Activated CD4-positive, alpha-beta memory T cell treated with anti-CD3 and anti-CD28 coated beads for 36 hours (primary cell): ENCODE measurements at places on chromosomes 11 and 22.

DNA sequence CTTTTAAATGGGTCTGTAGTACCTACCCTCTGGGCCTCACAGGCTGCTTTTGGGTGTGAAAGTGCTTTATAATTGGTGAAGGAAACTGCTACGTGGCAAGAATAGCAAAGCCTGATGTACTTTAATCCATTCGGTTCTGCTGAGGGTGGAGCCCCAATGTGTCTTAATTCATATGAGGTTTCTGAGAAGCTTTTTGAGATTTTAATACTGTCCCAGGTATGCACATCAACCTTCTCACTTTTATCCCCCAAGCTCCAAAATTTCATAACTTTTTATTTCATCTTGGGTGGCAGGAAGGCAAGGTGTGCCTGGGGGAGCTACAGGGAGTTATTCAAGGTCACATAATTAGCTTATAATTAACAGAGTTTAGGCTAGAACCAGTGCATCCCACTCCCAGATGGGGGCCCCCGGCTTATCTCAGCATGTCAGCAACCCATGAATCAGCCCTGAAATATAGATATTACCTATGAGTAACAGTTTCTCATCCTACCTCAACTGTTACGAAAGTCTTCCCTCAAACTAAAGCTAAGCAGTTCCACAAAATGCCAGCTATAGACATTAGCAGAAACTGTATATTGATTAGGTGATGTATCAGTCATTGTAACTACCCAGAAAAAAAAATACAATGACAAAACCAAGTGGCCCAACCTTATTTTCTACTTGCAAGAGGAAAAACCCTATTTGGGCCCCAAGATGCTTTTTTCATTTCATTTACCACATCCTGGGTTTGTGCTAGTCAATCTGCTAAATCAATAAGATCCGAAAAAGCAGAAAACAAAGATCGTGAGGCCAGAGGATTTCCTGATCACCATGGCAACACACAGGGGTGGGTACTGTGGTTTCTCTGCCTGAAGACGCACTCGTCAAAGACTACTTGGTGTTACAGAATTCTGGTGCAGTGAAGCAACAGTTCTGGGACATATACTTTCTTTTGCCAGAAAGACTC, 26.7 kb downstream of the CD44 start:
- DNase-seq, result peak; percentile 95
- H3K4me1 ChIP-seq, result peaks cover 99% of the 10 kb centered on the region
- peak overlapping the region; percentile 71 for H3K4me3 ChIP-seq
- peaks cover 18% of the 10 kb centered on the region for H3K36me3 ChIP-seq
- H3K27me3 ChIP-seq, result no peaks in the 10 kb centered on the region
- peak overlapping the region; percentile 99 for H3K27ac ChIP-seq

DNA sequence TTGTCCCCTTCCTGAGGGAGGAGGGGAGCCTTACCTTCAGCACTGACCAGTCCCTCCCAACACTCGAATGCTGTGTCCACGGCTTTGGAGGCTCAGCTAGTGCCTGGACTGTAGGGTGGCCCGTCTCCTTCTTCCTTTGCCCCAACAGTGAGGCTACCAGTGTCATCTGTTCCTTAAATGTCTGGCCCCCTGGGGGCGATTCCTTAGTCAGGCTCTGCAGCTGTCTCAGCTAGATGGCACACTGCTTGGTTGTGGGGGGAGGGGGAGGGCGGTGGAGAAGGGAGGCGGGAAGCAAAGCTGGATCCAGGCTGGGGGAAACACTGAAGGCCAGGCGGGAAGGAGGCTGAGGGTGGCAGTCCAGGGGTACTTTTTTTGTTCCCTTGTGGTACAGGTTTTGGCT, at the start of gene IGSF22:
Gene IGSF22 (minus strand): TSS at position 149 of the 400 bp plus-strand sequence. CDS start 1,952 bp downstream, outside the sequence.
- H3K4me3 ChIP-seq, result no peak within 1 kb of the TSS
- no peaks in the 10 kb centered on the region for H3K27me3 ChIP-seq
- no peaks in the 10 kb centered on the region for H3K36me3 ChIP-seq
- H3K27ac ChIP-seq, result no peak within 1 kb of the TSS
- DNase-seq, result no peak

DNA sequence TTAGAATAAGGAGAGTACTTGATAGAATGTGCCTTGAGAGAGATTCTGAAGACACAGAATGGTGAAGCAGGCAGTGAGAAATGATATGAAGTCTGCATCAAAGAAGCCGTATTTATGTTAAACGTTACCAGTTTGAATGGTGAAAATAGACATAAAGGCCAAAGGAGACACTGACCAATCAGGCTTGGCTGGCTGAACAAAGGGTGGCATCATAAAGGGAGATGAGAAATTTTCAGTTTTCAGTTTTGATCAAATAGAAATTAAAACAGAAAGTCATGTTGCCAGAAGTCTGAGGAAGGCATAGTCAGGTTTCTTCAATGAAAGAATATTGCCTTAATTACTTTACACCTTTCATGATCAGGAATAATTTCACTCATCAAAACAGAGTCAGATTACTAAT, 6.6 kb downstream of the OR51F1 start:
- peaks cover 2% of the 10 kb centered on the region for H3K4me1 ChIP-seq
- DNase-seq, result no peak
- H3K27me3 ChIP-seq, result peaks cover 2% of the 10 kb centered on the region
- H3K4me3 ChIP-seq, result no peak overlapping the region
- H3K27ac ChIP-seq, result no peak overlapping the region

DNA sequence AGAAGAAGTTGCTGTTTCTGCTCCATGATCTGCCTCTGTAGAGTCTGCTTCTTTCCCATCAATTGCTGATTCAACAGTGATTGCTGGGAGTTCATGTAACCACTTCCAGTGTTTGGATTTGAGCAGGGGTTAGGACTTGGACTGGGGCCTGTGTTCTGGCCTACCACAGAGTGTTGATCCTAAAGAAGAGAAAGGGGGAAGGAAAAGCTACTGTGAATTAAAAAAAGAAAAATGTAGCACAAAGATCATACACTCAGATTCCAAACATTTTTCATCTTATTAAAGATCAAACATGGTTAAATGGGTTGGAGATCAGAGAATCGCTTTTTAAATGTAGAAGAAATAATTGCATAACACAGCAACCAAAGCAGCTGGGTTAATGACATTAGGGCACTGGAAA, 67.6 kb upstream of the MTMR2 start:
- H3K36me3 ChIP-seq, result peaks cover 30% of the 10 kb centered on the region
- no peak overlapping the region for H3K4me3 ChIP-seq
- H3K4me1 ChIP-seq, result peaks cover 6% of the 10 kb centered on the region
- DNase-seq, result no peak

- H3K4me1 ChIP-seq, result peaks cover 36% of the 10 kb centered on the region
- DNase-seq, result no peak
- no peaks in the 10 kb centered on the region for H3K27me3 ChIP-seq
- H3K27ac ChIP-seq, result no peak overlapping the region
- H3K36me3 ChIP-seq, result no peaks in the 10 kb centered on the region
- no peak overlapping the region for H3K4me3 ChIP-seq
Measured at GRCh38 chr22:20240447-20240764, 27.7 kb downstream of the RTN4R start.

GRCh38 chr22:17350292-17350691, 19.0 kb upstream of the CECR2 start:
- no peak for DNase-seq
- H3K27ac ChIP-seq, result no peak overlapping the region
- peaks cover 10% of the 10 kb centered on the region for H3K27me3 ChIP-seq
- H3K4me1 ChIP-seq, result no peaks in the 10 kb centered on the region

DNA sequence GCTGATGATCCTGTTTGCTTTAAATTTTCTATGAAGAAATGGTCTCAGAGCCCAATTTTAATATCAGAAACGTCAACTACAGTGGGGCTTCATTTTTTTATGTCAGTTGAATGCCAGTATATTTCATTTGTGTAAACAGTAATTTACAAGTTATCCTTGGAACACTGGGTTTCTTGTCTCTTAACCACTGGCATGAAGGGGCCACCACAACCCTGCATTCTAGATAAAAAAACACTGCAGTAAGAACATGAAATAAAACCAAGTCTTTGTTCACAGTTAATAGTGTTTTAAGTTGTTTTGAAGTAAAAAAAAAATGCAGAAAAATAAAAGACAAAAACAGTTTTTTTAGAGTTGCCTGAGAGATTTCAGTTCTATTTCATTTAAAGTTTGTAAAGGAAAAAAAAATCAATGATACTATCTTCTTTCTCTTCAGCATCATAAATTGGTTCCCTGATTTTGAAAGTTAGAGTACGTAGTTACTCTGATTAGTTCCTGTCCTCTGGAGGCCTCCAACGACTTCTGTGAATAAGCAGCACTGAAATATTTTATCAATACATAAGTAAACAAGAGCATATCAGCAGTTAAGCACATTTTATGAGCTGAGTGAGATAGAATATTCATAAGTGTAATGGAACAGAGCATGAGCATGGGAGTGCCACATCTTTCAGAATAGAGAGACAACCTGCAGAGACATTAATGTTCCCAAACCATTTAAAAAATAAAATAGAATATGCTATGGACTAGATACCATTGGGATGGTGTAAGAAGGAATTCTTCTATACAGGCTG, 7.8 kb upstream of the DDI1 start:
- no peaks in the 10 kb centered on the region for H3K36me3 ChIP-seq
- H3K4me3 ChIP-seq, result no peak overlapping the region
- DNase-seq, result no peak
- no peak overlapping the region for H3K27ac ChIP-seq
- no peaks in the 10 kb centered on the region for H3K4me1 ChIP-seq
- no peaks in the 10 kb centered on the region for H3K27me3 ChIP-seq

DNA sequence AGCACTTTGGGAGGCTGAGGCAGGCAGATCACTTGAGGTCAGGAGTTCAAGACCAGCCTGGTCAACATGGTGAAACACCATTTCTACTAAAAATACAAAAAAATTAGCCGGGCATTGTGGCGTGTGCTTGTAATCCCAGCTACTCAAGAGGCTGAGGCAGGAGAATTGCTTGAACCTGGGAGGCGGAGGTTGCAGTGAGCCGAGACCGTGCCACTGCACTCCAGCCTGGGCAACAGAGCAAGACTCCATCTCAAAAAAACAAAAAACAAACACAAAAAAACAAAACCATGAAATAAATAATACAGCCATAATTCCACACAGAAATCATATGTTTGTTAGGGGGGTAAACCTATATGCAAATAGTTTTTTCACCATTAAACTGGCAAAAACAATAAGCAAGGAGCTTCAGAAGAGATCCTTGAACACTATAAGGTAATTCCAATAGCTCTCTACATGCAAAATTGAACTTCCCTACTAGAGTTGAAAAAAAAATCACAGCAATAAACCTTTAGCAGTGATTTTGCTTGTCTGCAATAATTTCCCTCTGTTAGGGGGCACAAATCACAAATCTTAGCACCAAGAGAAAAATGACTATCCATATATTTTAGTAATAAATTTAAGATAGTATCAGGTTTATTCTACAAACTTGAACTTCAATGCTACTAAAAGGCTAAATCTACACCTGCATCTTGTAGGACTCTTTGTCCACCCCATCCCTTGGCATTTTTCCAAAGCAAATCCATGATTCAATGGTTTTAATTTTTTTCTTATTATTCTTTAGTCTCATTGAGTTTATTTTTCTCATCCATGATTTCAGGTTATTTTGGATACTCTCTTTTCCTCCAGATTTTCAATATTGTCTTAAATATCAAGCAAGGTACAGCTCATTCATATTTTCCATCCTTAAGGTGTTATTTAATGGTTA, 3.9 kb downstream of the CSTF3 start:
- peaks cover 55% of the 10 kb centered on the region for H3K4me1 ChIP-seq
- DNase-seq, result no peak
- peaks cover 29% of the 10 kb centered on the region for H3K36me3 ChIP-seq

DNA sequence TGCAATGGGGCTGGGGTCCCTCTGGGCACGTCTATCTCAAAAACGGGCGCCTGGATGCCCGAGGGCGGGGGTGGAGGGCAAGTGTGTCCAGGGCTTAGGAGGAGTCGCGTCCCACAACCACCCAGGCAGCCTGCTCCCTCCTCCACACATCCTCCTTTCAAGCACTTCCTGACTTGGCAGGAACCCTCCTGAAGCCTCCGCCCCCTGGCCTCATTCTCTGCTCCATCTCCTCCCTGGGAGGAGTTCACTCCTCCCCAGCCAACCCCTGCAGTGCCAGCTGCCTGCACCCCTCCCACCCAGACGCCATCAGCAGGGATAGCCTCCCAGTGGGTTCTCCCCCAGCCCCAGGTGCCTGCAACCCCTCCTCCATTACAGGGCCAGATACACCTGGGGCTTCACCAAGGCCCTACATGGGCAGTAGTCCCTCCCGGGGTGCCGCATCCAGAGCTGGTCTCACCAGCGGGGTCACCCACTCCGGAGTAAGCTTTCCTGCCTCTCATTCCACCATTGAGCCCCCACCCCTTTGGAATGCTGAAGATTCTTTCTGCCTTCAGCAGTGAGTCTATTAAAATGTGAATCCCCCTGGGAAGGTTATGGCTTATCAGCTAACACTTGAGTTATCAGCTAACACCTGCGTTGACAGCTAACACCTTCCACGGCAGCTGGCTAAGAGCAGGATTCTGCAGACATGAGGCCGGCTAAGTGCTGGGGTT, 24.4 kb downstream of the RTN4R start:
- peak; percentile 79 for DNase-seq
- no peaks in the 10 kb centered on the region for H3K27me3 ChIP-seq
- peaks cover 40% of the 10 kb centered on the region for H3K4me1 ChIP-seq
- peak overlapping the region; percentile 73 for H3K27ac ChIP-seq
- H3K36me3 ChIP-seq, result no peaks in the 10 kb centered on the region
- peak overlapping the region; percentile 41 for H3K4me3 ChIP-seq

DNA sequence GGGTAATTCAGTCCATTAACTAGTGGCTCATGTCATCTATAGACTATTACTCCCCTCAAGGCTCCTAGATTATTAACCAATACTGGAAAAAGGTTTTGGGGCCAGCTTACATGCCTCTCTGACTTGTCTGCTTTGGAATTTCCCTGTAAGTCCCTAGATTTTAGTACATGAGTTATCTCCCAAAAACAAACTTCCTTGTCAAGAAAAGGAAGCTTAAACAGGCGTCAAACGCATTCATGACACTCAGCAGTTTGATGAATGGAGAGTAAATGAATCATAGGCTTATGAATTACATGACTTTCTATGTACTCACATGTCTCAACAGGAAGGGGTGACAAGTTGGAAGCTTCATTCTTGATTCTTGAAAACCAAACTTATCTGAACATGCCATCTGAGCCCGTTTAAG, 70.8 kb downstream of the BLID start:
- no peak overlapping the region for H3K4me3 ChIP-seq
- no peak for DNase-seq
- H3K27ac ChIP-seq, result no peak overlapping the region
- H3K4me1 ChIP-seq, result no peaks in the 10 kb centered on the region
- no peaks in the 10 kb centered on the region for H3K36me3 ChIP-seq
- H3K27me3 ChIP-seq, result peaks cover 2% of the 10 kb centered on the region
